ENCODE measurements at places on chromosomes 16 and 17.
A peak's percentile ranks its signal among the peaks of the same experiment; 100 is the strongest.

DNA sequence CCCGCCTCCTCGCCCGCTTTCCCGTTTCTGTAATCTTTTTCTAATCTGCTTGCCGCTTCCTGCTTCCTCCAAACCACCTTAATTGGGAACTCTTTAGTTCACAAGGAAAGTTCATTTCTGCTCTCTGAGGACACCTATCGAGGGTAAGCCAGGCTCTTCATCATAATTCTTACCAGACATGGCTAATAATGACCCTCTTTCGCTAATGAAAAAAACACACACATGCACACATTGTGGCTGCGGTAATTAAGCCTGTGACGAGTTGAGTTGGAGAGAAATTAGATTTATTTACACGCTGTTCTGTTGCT lies 100.6 kb downstream of the ZNF423 start:
- no peak for DNase-seq

GRCh38 chr17:79338152-79338551 lies 263.5 kb downstream of the ENGASE start:
- DNase-seq, result no peak

DNA sequence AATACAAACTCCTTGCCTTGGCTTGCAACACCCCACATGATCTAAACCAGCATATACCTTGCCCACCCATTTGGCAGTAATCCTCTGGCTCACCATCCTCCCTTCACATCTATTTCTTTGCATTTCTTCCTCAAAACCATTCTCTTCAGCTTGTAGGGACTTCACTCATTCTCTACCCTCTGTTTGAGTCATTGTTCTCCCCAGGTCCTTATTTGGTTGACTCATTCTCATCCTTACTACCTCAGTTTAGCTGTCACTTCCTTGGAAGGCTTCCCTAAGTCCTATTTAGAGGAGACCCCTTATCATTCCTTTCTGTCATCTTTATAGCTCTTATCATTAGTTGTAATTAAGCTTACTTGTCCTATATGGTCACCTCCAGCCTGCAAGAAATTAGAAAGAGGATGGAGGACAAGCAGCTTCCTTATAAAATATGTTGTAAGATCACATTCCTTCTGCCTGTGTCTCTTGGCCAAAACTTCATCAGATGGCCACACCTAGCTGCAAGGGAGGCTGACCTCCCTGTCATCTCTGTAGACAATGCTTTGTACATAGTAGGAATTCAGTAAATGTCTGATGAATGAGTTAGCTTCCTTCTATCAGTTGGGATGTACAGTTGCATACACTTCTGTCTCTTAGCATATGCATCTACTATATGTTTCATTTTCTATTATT lies 1.7 kb downstream of the TTC19 start:
- no peak for DNase-seq

- DNase-seq, result no peak
These were observed 136.6 kb downstream of the COPRS start for GRCh38 chr17:31722251-31723056.

DNA sequence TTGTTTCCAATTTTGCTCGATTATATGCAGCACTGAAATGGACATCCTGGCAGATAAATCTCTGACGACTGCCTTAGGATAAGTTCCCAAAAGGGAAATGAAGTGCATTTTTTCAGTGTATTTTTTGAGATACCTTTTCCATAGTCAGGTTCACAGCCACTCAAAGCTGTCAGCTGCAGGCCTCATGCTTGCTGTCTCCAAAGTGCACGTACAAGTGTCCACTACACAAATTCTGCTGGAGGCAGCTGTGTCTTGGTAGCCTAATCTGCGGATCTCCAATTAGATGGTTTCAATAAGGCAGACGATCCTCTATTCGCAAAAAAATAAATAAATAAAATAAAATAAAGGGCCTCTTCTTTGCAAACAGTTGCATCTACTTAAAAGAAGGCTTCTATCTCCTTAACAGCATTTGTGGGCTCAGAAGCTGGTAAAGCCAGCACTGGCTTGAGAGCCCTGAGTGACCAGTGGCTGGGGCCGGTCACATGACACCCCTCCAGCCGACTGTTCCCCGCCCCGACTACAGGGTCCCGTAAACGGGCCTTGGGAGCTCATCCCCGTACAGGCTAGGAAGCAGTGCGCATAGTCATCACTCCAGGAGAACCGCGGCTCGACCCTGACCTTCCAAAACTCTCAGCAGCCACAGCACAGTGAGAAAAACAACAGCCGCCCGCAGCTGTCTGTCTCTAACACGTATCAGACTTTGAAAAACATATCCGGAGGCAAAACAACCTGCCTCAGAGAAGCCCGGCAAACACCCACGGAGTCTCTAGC lies 18.8 kb downstream of the RPH3AL start:
- no peak for DNase-seq

DNA sequence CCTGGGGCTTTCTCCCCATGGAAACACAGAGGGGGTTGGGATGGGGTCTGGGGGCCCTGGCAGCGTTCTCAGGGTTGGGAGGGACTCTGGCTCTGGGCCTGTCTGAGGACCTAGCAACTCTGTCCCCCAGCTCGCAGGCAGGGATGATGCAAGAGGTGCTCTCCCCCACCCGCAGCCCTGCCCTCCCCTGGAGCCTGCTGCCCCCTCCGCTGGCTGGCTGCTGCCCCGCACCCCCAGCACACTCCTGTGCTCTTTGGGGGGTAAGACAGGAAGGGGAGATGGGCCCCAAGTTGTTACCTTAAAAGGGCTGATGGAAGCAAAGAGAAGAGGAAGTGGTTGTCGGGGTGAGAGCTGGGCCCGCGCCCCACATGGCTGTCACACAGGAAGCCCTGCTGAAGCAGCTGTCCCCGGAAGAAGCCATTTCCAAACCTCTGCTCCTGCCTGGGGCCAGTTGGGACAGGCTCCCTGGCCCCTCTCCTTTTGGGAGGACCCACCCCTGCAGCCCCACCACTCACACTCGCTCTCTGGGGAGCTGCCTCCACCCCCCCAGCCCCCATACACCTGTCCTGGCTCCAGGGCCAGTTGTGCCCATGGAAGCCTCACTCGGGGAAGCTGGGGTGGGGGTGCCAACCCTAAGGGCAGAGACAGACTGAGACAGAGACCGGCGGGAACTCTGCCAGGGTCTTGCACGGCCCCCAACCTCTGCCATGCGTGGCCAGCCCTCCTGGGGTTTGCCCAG lies 2.5 kb downstream of the CORO1A start:
- no peak for DNase-seq

- DNase-seq, result no peak
These were observed 38.7 kb downstream of the NLRC5 start for GRCh38 chr16:57028086-57028485.

GRCh38 chr17:66275651-66276050 lies 26.8 kb upstream of the PRKCA start:
- peak; percentile 81 for DNase-seq

DNA sequence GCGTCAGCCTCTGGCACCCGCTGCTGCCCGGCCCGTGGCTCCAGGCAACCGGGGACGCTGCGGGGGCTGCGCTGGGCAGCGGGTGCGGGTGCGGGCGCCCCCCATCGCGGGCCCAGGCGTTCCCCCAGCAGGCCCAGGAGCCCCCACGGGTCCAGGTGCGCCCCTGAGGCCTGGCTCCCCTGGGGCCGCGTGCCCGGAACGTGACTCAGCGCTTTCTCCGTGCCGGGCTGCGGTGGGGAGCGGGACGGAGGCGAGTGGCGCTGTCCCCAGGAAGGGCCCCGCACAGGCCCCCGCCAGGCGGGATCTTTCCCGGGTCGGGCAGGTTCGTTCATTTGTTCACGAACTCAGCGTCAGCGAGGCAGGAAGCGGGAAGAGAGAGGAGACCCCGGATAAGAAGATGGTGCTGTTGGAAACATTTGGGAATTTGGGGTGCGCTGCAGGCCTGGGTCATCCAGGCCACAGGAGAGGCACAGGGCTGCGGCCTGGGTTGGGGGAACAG lies 18.4 kb upstream of the EXOC7 start:
- no peak for DNase-seq

- no peak for DNase-seq
These were observed at the start of gene WFDC1 for GRCh38 chr16:84294531-84295142. WFDC1 (plus strand) TSS chr16:84294878; CDS start chr16:84294972, 94 bp downstream.

DNA sequence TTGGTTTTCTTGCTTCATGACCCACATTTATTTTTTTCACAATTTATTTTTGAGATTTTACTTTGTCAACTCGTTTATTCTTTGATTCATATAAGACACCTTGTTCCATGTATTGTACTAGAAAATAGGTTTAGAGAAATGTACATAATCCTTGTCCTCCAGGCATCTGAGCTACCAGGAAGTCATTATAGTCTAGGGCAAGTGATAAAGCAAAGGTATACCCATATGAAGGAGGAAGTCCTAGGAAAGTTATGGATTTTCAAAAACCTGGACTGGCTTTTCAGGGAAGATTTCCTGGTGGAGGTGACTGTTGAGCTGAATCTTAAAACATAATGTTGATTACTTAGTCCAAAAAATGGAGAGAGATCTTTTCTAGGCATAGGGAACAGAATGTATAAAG lies 98.8 kb upstream of the SHISA6 start:
- no peak for DNase-seq

GRCh38 chr17:39823407-39824054 lies 40.6 kb downstream of the IKZF3 start:
- DNase-seq, result no peak

GRCh38 chr16:3591991-3592390 lies 14.8 kb upstream of the NLRC3 start:
- no peak for DNase-seq

GRCh38 chr16:9138731-9139501 lies 47.5 kb downstream of the HAPSTR1 start:
- no peak for DNase-seq

GRCh38 chr16:29307598-29308507 lies 98.7 kb downstream of the NPIPB11 start:
- DNase-seq, result no peak

DNA sequence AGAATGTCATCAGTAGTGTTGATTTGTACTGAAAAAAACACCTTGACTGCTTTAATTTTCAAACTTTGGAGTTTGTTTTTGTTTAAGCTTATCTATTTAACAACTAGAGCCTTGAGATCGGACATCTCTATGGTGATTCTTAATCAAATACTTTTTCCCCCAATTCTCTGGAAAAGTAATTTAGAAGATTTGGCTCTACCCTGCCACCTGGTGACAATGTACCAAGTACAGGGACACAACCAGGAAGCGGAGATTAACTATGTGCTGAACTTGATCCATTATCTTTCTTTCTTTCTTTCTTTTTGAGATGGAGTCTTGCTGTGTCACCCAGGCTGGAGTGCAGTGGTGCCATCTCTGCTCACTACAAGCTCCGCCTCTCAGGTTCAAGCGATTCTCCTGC lies 30.8 kb downstream of the USP43 start:
- DNase-seq, result no peak

- no peak for DNase-seq
These were observed 8.9 kb downstream of the NMT1 start for GRCh38 chr17:45070001-45070400.

- DNase-seq, result no peak
These were observed 1.5 kb downstream of the GAA start for GRCh38 chr17:80102664-80103448.

DNA sequence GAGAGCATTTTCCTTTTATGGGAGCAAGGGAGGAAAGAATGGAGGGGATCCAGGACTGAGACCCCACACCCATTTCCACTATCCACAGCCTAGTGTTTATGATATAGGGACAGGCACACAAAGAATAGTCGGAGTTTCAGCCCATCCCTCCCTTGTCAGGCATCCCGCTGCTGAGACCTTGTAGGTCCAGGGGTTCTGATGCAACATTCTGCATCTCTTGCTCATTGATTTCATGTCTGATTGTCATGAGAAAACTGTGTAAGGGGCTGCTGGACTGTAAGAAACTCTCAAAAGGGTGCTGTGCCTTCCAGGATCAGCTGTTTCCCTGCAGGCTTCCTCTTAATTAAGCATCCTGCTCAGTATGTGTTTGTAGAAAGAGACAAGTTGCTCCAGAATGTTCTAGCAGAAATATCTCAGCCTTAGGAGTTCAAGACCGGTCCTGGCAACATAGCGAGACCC lies 5.3 kb upstream of the POLR3E start:
- no peak for DNase-seq

- DNase-seq, result no peak
These were observed 32.2 kb upstream of the CNEP1R1 start for GRCh38 chr16:49992825-49993224.

- DNase-seq, result no peak
These were observed 28.1 kb downstream of the BANP start for GRCh38 chr16:87979352-87979751.

- no peak for DNase-seq
These were observed 222.7 kb upstream of the CIBAR2 start for GRCh38 chr16:85334718-85335583.

DNA sequence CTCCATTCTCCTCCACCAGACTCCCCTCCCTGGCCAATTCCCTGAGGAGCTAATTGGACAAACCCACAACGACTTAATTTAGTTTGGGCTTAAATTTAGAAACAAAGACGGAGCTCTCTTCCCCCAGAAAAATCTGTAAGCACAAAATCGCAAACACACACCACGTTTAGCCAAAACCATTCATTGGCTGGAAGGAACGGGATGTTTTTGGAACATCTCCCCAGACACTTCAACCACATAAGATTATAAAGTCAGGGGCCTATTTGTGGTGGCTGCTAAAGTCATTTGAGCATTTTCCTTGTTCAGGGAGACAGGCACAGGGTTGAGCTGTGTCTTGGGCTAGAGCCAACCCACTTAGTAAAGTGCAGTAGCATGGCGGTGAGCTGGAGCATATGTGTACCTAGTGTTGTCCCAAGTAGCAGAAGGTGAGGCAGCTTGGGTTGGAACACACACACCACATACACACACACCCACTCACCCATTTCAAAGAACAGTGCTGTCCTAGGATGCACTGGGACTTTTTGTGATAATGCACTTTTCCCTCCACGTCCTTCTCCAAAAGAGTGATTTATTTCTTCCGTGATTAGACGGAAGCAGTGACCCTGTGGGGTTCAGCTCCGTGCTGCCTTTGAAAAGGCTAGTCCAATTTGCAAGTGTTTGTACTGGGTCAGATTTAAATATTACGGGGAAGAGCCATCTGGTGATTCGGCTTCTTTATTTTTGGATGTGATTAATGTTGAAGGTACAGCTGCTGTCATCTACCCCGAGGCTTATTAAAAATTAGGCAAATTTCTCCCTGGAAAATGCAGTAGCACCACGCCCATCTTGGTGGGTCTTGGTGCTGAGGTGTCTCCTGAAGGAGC lies 32.2 kb downstream of the ELAC2 start:
- DNase-seq, result no peak

DNA sequence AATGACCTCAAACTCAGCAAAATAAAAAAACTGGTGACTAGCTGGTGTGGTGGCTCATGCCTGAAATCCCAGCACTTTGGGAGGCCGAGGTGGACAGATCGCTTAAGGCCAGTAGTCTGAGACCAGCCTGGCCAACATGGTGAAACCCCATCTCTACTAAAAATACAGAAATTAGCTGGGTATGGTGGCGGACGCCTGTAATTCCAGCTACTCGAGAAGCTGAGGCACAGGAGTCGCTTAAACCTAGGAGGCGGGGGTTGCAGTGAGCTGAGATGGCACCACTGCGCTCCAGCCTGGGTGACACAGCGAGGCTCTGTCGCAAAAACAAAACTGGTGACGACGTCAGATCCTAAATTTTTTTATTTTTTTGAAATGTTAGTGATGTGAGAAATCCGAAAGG lies 82.6 kb upstream of the TOB1 start:
- DNase-seq, result no peak
